ENCODE measurements at places on chromosomes 3 and 15. TPM values are rescaled to one million over a fixed set of nuclear protein-coding genes. Genes with fewer than 3 reads are reported as not detected.

GRCh38 chr15:51738553-51738952 lies 1.1 kb upstream of the LYSMD2 start:
- no peak for DNase-seq

- peak; percentile 69 for DNase-seq
Measured at GRCh38 chr3:120558771-120559241, 37.3 kb upstream of the NDUFB4 start.

GRCh38 chr3:121490161-121490560 lies 55.6 kb downstream of the POLQ start:
- no peak for DNase-seq

DNA sequence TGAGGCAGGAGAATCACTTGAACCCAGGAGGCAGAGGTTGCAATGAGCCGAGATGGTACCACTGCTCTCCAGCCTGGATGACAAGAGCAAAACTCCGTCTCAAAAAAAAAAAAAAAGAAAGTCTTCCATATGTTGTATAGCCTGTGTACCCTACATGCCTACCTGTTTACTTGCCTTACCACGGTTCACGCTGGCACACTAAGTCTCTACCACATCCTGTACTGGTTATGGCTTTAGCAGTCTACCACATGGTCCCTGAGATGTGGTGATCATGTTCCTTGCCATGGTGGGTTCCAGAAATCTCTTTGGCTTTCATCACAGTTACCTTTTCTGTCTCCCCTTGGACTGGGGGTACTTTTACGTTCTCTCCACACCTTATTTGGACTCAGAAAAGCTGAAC lies 63.8 kb upstream of the TBC1D5 start:
- no peak for DNase-seq

GRCh38 chr3:127747751-127748521 lies 74.4 kb downstream of the MGLL start:
- DNase-seq, result peak; percentile 99

- no peak for DNase-seq
Measured at GRCh38 chr15:92091155-92091734, 237.7 kb downstream of the SLCO3A1 start.

- no peak for DNase-seq
Measured at GRCh38 chr3:36762918-36763849, 1.2 kb downstream of the DCLK3 start.

DNA sequence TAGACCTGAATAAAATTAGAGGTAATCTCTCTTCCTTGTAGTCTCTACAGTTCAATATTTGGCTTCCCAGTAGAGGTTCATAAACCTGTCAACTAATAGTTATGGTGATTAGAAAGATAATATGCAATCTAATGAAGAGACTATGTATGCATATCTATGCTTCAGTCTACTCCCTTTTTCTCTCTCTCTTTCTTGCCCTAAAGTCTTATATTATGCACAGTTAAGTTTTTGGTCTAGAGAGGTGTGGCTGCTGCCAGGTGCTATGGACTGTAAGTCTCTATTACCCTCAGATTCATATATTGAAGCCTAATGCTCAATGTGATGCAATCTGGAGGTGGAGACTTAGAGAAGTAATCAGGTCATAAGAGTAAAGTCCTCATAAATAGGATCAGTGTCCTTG lies 413.7 kb downstream of the FGF12 start:
- no peak for DNase-seq

DNA sequence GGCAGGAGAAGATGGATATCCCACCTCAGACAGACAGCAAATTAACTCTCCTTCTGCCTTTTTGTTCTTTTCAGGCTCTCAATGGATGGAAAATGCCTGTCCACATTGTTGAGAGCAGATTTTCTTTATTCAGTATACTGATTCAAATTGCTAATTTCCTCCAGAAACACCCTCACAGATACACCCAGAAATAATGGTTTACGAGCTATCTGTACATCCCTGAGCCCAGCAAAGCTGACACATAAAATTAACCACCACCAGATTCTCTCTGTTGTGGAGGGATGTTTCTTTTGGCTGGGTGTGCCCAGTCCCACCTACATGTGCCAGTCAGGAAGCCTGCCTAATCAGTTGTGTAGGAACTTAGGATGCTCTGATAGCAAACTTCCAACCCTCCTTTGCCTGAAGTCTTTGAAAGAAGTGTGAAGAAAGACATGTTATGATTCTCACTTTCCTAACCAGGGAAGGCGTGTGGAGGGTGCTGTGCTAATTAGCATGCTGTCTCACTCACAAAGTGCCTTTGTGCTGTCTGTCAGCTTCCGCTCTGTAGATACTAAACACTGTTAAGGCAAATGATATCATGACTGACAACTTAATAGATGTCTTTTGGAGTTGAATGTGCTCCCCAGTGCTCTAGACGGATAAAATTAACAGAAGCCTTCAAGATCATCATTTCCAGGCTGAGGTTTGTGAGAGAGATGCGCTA lies 208.5 kb downstream of the CLSTN2 start:
- no peak for DNase-seq

DNA sequence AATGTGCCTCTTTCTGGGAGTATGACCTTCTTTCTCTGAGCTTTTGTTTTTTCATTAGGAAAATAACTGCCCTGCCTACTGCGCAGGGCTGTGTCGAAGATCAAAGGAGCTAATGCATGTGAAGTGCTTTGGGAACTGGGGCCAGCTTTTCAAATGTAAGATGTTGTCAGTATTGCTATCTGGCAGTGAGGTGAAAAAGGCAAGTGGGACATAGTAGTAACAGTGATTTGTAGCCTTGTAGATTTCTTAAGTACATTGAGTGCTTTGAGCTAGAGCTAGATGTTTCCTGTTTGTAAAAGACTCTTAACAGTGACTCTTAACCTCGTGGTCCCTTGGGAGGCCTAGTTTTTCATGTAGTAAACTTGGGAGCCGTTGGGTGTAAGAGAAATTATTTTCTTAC lies 126.5 kb downstream of the ECT2 start:
- DNase-seq, result no peak

Gene C15orf39
- total RNA-seq, result 7.7 TPM

Gene ACOX2
- total RNA-seq, result 2.0 TPM

Gene BNC1
- total RNA-seq, result not detected

Gene LCTL
- not detected for total RNA-seq

Gene CADM2
- not detected for total RNA-seq

Gene ANKRD34C
- not detected for total RNA-seq
